Activated T-helper 1 cell treated with anti-CD3 and anti-CD28 coated beads, Interleukin-12 subunit alpha, Interleukin-12 subunit beta, Interleukin-2, Interleukin-4 antibody, amounts not matched to agents 30 ng/mL and 10 ng/mL and 1 ng/mL, durations not matched to agents 14 hours and 24 hours and 36 hours (primary cell): ENCODE measurements at places on chromosomes 2 and 18. TPM values are rescaled to one million over a fixed set of nuclear protein-coding genes. Genes with fewer than 3 reads are reported as not detected.
A peak's percentile ranks its signal among the peaks of the same experiment; 100 is the strongest.

- DNase-seq, result no peak
These were observed 37.8 kb downstream of the PSTPIP2 start for GRCh38 chr18:46034230-46034629.

GRCh38 chr2:71933467-71934319 is 214.0 kb downstream of the CYP26B1 start:
- DNase-seq, result no peak

- no peak for DNase-seq
These were observed 1039.1 kb upstream of the NXPH2 start for GRCh38 chr2:139819273-139819796.

DNA sequence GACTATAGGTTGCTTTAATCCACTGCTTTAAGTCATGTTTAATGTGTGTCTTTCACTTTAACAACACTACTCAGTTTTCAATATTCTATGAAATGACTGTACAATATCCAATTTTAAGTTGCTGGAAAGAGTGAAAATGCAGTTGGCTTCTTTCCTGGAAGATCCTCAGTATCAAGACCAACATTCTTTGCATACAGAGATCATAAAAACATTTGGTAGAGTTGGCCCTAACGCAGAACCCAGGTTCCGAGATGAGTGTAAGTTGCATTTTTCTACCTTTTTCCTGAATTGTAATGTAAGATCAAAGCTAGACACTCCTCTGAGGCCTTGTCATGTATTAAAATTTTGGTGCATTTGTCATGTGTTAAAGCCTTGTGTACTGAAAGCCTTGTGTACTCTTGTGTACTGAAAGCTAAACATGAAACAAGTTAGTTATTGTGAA is 42.9 kb upstream of the TNFRSF11A start:
- no peak for DNase-seq

- DNase-seq, result peak; percentile 7
These were observed 1029.1 kb upstream of the KLHL29 start for GRCh38 chr2:22355816-22356433.

DNA sequence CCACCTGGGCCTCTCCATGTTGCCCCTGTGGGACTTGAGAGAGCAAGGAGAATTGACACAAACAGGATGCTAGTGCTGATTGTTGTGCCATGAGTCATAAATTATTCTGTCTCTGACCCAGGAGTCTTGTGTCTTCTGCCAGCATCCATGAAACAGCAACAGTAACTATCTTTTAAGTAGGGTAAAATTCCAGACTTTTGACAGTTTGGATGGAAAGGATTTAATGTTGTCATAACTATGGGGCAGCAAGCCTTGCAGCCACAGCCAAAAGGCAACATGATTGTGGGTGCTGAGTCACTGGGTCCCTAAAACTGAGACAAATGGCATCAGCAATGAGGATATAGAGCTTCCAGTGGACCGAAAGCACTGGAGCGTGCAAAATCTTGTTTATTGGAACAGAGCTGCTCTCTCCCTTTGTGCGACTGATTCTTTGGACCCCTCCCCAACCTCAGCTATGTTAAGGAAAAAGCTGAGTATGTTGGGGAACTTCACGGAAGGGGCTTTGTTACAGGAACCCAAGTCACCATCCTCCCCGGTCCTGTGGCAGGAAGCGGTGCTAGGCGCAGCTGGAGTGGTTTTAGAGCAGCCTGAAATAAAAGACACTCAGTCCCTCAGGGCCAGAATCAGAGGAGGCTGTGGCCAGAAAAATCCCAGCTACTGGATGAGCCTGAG is 9.6 kb upstream of the ITPRIPL1 start:
- peak; percentile 34 for DNase-seq

DNA sequence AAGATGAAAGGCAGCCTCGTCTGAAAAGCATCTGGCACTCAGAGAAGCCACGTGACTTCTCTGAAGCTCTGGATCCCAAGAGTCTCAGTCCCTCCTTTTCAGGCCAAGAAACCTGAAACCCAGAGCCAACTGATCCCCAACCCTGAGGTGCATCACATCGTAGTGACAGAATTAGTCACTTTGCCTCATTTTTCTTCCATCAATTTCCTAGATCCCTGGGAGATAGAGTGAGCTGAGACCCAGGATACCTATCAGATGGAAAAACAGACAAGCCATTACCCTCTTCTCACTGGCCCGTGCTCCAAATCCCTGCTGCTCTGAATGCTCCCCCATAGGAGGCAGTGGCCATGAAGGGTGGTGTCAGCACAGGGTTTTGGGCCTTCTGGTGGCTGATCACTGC is 113.1 kb downstream of the ALK start:
- DNase-seq, result no peak

- no peak for DNase-seq
These were observed 66.4 kb downstream of the DCDC2C start for GRCh38 chr2:3769766-3770165.

GRCh38 chr2:205170399-205170798 is 511.9 kb upstream of the NRP2 start:
- no peak for DNase-seq

- no peak for DNase-seq
These were observed 112.4 kb upstream of the DDX18 start for GRCh38 chr2:117702098-117702497.

DNA sequence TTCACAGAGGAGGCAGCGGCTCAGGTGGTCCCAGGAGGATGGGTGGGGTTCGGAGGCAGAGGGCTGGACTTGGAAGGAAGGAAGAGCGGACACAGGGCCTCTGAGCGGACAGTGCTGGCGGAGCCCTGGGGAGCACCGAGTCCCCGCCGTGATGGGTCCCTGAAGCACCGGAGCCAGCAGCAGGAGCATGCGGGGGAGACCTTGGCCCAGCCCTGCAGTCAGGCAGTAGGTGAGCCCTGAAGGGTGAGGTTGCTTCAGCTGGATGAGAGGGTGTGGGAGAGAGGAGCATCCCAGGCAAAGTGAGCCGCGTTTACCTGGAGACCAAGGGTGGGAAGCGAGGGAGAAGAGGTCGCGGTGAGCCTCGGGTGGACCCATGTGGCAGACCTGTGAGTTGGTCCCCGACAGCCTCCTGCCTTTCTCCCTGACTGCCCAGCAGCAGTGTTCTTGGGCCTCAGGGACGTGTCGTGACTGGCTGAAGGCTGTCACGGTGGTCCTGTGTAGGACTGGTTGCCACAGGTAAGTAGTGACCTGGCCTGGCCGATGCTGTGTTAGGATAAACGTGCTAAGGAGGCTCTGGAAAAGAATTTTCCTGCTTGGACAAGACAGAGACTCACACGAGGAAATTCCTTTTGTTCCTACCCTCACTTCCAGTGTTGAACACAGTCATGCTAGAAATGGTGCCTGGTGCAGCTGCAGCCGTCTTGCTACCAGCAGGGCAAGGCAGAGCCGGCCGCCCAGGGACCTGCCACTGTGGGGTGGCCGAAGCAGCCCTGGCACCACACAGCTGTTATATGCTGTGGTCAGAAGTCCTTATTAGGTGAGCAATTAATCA is 73.0 kb downstream of the RRM2 start:
- DNase-seq, result no peak

DNA sequence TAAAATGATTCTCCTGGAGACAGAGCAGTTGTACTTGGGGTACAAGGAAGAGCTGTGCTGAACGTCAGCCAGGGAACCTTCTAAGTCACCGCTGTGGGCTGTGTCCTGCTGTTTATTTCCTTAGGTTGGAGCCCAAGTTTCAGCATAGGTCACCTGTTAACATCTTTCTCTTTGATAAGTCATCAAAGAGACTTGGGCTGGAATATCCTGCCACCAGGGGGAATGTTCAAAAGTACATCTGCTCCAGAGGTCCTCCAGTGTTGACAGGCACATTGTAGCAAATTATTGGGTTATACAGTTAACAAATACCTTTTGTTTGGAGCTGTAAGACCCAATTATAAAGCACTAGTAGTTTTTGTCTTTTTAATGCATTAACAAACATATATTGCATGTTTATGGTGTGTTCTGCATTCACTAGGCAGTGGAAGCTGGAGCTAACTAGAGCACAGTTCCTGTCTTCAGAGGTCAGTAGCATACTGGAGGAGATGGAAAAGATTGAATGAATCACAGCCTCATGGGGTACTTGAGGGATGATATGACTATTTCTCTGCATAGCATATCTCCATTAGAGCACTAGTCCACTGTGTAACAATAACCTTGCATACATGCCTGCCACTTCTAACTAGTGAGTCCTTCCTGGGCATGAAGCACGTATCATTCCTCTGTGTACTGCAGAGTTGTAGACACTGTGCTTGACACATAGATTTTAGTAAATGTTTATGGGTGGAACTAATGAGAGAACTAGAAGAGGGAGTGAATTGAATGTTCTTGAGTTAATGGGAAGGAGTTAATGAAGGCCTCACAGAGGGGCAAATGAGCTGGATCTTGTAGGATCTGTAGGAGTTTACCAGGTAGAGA is 182.1 kb downstream of the AGAP1 start:
- no peak for DNase-seq

GRCh38 chr2:37775908-37776250 is 104.4 kb upstream of the CDC42EP3 start:
- DNase-seq, result no peak

- DNase-seq, result peak; percentile 31
These were observed 216.2 kb downstream of the GBX2 start for GRCh38 chr2:235951982-235952381.

GRCh38 chr2:96887493-96888012 is 17.7 kb upstream of the SEMA4C start:
- DNase-seq, result no peak

DNA sequence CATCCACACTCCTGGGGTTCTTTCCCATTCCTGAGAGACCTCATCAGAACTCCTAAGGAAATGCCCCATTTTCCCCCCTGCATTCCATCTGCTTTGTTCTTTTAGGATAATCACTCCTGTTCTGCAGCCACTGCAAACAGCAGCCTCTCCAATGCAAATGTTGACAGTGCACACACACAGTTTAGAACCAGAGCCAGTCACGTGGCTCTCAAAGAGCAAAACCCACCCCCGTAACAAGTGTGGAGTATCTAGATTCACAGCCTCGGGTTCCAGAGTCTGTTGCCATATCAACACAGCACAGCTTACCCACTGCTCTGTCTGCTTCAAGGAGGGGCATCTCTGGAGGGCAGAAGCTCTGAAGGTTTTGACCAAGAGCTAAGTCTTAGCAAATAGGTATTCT is 180.0 kb downstream of the NAPG start:
- no peak for DNase-seq

GRCh38 chr2:178891265-178891958 is 84.2 kb upstream of the TTN start:
- peak; percentile 45 for DNase-seq

GRCh38 chr2:100610381-100610831 is 47.6 kb downstream of the PDCL3 start:
- DNase-seq, result peak; percentile 66

DNA sequence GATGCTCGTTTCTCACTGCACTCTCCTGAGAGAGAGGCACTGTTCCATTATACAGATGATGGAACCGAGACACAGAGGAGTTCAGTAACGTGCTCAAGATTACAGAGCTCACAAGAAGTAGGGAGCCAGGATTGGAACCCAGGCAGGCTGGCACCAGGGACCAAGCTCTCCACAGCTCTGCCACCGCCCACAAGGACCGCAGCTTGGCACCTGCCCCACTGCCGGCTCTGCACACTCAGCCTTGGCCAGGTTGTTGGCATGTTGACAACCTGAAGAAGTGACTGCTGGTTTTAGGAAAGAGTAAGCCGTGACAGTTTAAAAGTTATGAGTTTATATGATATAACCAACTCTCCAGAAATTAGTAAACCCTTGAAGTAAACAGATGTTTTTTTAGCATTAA is 48.0 kb upstream of the ITM2C start:
- DNase-seq, result no peak

DNA sequence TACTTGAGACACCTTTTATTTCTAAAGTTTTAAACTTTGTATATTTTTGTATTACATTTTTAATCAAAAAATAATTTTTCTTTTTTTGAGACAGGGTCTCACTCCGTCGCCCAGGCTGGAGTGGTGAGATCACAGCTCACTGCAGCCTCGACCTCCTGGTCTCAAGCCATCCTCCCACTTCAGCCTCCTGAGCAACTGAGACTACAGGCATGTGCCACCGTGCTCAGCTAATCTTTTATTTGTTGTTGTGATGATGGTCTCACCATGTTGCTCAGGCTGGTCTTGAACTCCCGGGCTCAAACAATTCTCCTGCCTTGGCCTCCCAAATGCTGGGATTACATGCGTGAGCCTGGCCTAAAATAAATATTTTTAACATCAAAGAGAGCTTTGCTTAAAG is 218.7 kb upstream of the SH3BP4 start:
- DNase-seq, result no peak

GRCh38 chr18:49161627-49162026 is 210.9 kb upstream of the SMAD7 start:
- DNase-seq, result peak; percentile 21

DNA sequence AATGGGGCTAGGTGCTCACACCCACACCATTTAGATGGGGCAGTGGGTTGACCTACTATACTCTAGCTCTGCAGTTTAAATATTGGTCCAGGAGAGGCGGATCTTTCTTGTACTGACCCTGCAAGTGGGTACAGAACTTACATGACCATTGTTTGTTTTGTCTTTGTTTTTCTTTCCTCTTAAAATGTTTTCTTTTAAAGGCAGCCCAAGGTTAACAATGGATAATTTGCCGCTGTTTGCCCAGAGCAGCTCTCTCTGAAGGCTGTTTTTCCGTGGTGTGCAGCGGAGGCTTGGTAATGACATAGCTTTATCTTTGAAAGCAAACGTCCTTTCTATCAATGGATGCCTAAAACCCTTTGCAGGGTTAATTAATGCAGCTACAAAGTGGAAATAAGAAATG is 133.3 kb upstream of the MEX3C start:
- DNase-seq, result no peak

The SCYGR5 gene
- not detected in 2 replicates for total RNA-seq

The UGT1A4 gene
- total RNA-seq, result not detected in 2 replicates

The HJURP gene
- 38.2 and 40.4 TPM in 2 replicates for total RNA-seq

The REG3A gene
- not detected in 2 replicates for total RNA-seq

The CDH2 gene
- total RNA-seq, result 0.10 and 0.16 TPM in 2 replicates

The ATG4B gene
- 116 and 126 TPM in 2 replicates for total RNA-seq

The KCNF1 gene
- total RNA-seq, result not detected in 2 replicates

The DLX2 gene
- 0.20 TPM in 1 of 2 replicates, not detected in the other for total RNA-seq

The KCNS3 gene
- total RNA-seq, result 0.07 TPM in 1 of 2 replicates, not detected in the other

The UPP2 gene
- not detected in 2 replicates for total RNA-seq

The SPP2 gene
- not detected in 2 replicates for total RNA-seq

The NBEAL1 gene
- 9.2 and 10.7 TPM in 2 replicates for total RNA-seq

The UGT1A8 gene
- total RNA-seq, result not detected in 2 replicates

The MAP2 gene
- total RNA-seq, result not detected in 2 replicates

The GKN2 gene
- total RNA-seq, result not detected in 2 replicates
